ENCODE measurements at places on chromosomes 12 and 14.

DNA sequence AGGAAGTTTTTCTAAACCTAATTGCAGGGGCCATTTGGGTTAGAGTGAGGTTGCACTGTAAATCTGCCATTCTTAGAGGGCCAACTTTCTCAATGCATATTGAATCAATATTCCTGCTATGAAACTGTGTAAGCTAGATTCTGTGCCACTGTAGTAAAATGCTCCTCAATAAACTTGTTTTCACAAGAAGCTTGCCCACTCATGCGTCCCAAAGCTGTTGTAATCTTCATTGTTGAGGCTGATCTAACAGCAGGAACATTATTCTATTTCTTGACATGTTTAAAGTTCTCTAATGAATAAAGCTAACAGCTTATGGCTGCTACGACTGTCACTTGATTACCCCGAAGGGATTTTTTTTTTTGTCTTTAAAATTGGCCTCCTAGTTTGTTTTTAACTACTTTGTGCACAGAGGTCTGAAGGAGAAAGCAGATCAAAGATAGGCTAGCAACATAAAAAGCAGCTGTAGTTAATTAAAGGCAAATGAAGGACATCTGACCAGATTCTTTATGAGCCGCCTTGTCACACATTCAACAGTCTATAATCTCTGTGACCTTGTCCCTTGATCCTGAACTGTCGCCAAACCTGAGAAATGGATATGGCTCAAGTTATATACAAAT is 243.7 kb downstream of the PAX9 start:
- no peak for DNase-seq

GRCh38 chr12:50555471-50555885 is 50.7 kb downstream of the DIP2B start:
- no peak for DNase-seq

- no peak for DNase-seq
Observed at GRCh38 chr14:72787841-72788240, 106.1 kb downstream of the DPF3 start.

DNA sequence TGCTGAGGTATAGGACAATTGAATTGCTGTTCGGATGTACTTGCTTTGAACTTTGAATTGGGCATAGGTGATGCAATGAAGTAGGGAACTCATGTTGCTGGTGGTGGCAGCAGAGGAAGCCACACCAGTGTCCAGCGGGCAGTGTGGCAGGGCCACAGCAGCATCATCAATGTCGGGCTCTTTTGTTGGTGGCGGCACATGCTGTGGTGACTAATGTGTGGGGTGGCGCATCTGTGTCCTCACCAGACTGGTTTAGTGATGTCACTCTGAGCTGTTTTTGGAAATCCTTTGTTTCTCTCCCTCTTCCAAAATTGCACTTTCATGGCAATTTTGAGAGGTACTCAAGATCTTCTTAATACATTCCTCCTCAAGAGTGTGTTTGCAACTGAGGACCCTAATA is 187.6 kb downstream of the ETNK1 start:
- DNase-seq = no peak
